ENCODE measurements at places on chromosomes 5 and 9.
A peak's percentile ranks its signal among the peaks of the same experiment; 100 is the strongest.

- peak; percentile 26 for DNase-seq
These were observed 484.8 kb downstream of the PSAT1 start for GRCh38 chr9:78781681-78782080.

GRCh38 chr5:150599917-150600511 is 40.4 kb upstream of the SYNPO start:
- peak; percentile 83 for DNase-seq

- DNase-seq = peak; percentile 37
These were observed 52.7 kb downstream of the PRR16 start for GRCh38 chr5:120516805-120517204.

DNA sequence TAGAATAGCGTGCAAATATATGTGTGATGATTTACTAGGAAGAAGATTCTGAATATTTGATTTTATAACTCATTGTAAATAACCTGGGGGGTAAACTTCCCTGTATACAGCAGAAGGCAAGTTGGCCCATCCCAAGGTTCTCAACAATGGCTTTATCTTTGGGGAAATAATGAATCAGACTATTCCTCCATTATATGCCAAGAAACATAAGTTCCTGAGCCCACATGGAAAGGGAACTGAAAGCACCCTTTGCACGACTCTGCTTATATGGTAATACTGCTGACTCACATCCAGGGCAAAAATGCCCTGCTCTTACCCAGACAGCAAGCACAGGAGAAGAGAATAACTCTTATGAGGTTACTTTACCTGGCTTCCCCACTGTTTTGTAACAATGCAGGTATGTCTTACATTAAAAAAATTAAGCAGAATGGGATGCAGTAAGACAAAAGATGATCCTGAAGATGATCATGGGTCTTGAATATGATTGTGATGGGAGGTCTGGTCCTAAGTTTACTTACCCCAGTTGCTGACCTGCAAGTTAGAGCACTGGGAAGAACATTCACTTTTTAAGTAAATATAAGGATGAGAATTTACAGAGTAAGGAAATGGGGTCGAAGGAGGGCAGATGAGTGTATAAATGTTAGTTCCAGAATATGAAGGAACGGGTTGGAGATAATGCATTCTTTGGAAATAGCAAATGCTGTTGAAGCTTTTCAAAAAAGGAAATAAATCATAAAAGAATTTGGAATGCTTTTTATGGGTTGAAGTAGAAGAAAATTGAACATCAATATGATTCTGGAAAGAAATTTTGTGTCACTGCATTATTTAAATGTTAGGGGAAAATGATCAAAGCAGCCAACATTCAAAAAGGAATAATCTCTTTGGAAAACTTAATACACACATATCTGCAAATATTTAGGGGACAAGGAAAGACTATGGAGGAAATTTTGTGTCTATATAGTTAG is 428.4 kb upstream of the MPDZ start:
- DNase-seq = peak; percentile 30

GRCh38 chr5:125043781-125044391 is 297.4 kb upstream of the ZNF608 start:
- peak; percentile 87 for DNase-seq

DNA sequence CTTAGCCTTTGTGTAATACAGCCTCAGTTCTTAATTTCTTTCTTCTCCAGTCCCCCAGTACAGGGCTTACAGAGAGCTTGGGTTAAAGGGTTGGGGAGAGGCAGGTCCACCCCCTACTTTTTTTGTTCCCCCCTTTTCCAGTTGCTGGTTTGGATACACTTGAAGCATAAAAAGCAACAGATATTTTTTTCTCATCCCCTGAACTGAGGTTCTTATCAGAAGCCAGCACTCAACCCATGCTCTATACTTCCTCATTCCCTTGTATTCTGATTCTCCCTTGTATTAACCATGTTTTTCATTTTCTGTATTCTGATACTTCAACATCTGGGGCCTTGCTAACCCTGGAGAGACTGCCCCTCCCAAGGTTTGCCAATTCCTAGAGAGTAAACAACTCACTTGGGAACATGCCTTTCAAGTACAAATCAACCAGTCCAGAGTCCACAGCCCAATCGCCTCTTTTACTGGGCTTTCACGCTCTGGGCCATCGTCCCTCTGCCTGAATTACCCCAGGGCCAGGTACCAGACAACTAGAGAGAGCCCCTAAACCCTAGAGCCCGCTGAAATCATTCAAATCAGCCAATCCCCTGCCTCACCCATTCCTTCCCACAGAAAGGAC is 333.4 kb upstream of the PUM3 start:
- DNase-seq = no peak

GRCh38 chr5:178509491-178510057 is 80.6 kb downstream of the COL23A1 start:
- no peak for DNase-seq

- no peak for DNase-seq
These were observed 934.7 kb downstream of the CDH12 start for GRCh38 chr5:21918451-21918850.

- no peak for DNase-seq
These were observed 76.7 kb upstream of the IL6ST start for GRCh38 chr5:56071470-56071869.

GRCh38 chr9:36187414-36187813 is 3.3 kb upstream of the CLTA start:
- DNase-seq = peak; percentile 88

GRCh38 chr9:127973169-127974000 is 7.4 kb downstream of the EEIG1 start:
- no peak for DNase-seq

- DNase-seq = no peak
These were observed 273.6 kb downstream of the FSTL4 start for GRCh38 chr5:133338504-133339355.

DNA sequence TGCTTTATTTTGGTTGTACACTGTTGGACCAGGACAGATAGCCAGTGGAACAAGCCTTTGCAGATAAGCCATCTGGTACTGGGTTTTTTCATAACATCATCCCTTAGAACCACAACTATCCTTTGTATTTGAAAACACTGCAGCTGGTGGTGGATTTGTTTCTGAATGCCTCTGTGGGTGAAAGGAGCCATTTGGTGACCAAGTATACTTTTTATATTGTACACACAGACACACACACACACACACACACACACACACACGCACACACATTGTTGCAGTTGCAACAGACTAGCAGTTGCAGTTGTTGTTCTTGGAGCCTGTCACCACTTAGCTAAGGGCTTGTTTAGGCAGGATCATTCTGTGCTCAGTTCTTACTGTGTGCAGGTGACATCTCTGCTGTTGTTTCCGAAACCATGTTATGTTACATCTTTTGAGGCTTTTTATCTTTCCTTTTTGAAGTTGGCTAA is 22.9 kb upstream of the CAVIN4 start:
- no peak for DNase-seq

DNA sequence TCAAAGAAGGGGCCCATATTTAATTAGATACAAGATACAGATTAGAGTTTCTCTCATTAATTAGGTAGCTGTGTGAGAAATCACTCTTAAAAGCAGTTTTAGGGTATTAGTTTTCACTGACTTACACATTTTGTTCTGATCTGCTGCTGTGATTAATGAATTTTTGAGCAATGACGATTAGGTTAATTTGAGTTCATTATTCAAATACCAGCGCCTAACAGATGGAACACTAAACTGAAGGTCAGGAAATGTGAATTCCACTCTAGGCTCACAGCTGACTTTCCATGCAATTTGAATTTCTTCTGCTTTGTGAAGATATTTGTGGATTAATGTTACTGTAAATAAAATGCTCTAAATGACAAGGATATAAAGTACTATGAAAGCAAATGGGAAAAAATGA is 380.6 kb downstream of the ADGRV1 start:
- DNase-seq = peak; percentile 47

GRCh38 chr5:26610577-26610976 is 427.8 kb downstream of the CDH9 start:
- no peak for DNase-seq

- peak; percentile 69 for DNase-seq
These were observed 297.1 kb downstream of the KCTD16 start for GRCh38 chr5:144467792-144468191.
